ENCODE measurements at places on chromosomes 5 and 9.
A peak's percentile ranks its signal among the peaks of the same experiment; 100 is the strongest.

DNA sequence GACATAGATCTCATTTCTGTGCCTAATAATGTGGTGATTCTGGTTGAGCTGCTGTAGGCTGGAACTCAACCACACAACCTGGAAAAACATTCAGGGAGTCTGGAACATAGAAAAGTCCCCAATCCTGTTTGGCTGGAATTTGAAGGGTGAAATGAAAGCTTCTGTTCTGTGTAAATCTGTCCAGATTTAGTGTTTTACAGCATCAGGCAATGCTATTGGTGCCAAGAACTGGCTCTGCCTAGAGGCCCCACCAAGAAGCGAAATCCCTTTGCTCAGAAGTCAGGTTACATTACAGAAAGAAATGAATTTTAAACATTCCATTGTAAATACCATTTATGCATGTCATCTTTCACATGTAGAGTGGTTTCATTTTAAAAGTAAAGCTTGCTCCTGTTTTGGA, 56.3 kb downstream of the TMEM174 start:
- DNase-seq = no peak

GRCh38 chr9:113220467-113221002, 542 bp downstream of the FKBP15 start:
- peak; percentile 0 for DNase-seq

DNA sequence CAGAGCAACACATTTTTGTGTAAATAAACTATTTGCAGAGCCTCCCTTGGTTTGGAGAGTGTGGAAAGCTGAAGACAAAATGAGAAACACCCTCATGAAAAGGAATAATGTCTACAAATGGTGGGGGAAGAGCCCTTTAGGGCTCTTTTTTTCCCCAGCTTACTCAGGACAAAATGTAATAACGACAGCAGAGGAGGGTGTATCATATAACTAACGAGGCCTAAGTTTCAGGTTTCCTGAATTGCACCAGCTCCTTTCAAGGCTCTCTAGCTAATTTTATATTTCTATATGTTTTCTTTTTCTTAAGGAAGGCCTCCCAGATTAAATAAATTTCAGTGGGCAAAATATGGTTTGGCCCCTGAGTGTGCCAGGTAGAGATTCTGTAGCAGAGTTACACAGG, 116.3 kb downstream of the FEM1C start:
- no peak for DNase-seq

GRCh38 chr5:150063638-150064037, 22.7 kb downstream of the CSF1R start:
- no peak for DNase-seq

- DNase-seq = no peak
These were observed 10.7 kb downstream of the HNRNPH1 start for GRCh38 chr5:179612577-179613459.

- peak; percentile 57 for DNase-seq
These were observed 9.1 kb upstream of the RFK start for GRCh38 chr9:76403352-76403751.

All from CD4-positive, alpha-beta memory T cell (primary cell).